ENCODE measurements at places on chromosomes 6 and 20.

GRCh38 chr6:106425382-106425781 is 64.9 kb downstream of the CRYBG1 start:
- DNase-seq, result no peak

DNA sequence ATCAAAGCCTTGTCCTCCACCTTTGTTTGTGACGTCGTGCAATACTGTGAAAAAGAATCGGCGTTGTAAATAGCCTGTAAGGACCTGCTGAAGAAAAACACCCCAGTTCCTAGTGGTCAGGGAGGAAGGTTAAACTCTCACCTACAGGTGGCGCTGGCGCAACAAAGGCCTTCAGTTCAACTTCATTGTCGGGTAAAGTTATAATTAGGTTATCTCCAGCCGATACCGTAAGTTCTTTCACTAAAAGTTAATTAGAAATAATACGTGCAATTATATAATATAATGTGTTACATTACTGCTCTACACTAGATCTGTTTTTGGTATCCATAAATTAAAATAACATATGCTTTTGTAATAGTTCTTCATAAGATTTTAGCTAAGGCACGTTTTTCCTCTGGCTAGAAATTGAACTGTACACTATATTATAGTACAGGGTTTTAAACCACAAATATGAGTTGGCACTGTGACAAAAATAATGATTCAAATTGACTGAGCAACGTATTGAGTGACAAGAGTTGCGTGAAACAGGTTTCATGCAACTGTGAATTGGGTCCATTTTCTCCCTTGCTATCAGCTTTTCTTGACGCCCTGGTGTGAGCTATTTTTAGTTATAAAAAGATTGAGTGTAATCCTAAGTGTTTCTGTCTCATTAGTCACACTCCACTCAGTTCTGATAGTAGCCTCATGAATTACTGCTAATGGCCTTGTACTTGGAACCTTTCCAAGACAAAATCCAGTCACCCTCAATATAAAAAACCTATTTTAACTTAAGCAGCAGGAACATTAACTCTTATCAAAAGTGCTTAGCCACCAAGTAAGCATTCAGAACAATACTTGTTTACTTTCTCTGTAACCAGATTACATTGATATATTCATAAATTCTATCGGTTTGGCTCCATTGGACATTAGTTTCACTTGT is 62.3 kb downstream of the KIAA0319 start:
- peak; percentile 65 for DNase-seq

- DNase-seq, result no peak
Measured at GRCh38 chr6:126718600-126719327, 378.8 kb downstream of the CENPW start.

GRCh38 chr6:27669295-27669623 is 196.4 kb upstream of the ZNF184 start:
- DNase-seq, result no peak

DNA sequence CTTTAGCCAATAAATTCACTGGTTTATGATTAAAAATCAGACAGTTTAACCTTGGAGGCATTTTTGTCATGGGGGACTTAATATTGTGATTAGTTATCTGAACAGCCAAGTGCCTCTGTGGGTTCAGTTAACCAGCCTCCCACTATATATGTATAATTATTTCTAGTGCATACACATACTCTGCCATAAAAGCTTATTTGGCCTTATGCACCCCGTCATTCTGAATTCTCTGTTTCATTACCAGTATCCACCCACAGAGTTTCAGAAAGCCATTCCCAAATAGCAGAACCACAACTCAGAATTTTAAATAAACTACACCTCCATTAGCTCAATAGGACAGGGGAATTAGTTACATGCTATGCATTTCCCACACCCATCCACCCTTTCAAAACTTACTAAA is 279.7 kb downstream of the ZFAND3 start:
- no peak for DNase-seq

- DNase-seq, result peak; percentile 93
Measured at GRCh38 chr20:59042796-59043631, 428 bp upstream of the PRELID3B start.

DNA sequence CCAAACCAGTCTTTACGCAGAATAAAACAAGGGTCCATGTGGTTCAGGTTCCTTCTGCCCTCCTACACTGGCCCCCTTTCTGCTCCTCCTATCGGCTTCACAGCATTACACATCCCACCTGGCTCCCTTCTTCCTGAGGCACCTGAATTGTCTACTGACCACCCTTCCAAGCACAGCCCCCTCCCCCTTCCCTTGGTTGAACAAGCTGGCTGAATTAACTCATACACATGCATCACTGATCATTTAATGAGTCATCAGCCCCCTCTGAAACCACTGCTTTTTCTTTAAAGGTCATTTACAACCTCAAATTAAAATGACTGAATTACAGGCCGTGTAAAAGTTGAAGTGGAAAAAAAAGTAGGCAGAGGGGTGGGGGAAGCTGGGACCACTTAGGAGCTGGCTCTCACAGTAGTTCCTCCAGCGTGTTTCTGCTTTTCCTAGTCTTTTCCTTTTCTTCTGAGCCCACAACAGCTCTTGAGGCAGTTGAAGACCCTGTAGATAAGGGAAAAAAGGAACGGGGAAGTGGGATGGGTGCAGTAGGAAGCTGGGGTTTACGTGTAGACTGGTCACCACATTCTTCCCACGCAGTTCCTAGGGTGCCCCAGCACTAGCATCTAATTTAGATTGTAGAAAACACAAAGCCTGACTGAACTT is 67.6 kb downstream of the FYN start:
- peak; percentile 63 for DNase-seq

- peak; percentile 87 for DNase-seq
Measured at GRCh38 chr20:5078399-5078958, 41.3 kb downstream of the PCNA start.

DNA sequence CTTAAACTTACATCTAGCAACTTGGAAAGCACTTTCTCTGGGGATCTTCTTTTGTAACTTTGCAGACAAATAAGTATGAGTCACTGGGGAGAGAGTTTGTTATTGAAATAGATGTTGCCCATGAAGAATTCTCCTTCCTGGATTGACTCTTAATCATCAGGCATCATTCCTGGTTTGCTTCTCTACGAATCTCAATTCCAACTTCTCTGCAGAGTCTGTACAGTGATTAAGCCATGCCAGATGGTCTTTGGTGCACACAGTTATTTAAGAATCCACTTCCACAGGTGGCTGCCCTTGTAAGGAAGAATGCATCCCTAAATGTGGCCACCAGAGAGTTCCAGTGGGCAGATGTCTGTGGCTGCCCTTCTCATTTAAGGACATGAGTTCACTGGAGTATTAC is 25.7 kb downstream of the MYCT1 start:
- no peak for DNase-seq

GRCh38 chr20:17479063-17479657 is 52.0 kb downstream of the BFSP1 start:
- no peak for DNase-seq

DNA sequence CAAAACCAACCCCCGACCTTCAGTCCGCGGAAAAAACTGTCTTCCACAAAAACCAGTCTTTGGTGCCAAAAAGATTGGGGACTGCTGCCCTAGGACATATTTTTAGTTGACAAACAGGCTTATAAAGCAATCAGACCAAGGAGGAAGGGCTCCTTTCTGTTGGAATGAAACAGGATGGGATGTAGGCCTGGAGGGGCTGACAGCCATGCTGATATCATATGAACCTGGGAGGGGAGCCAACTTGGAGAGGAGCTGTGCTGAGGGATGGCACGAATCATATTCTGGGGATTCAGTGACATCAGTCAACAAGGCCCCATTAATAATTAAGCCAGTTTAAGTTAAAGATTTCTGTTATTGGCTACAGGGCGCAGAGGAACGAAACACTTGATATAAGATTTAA is 225.4 kb upstream of the TSHZ2 start:
- DNase-seq, result no peak

DNA sequence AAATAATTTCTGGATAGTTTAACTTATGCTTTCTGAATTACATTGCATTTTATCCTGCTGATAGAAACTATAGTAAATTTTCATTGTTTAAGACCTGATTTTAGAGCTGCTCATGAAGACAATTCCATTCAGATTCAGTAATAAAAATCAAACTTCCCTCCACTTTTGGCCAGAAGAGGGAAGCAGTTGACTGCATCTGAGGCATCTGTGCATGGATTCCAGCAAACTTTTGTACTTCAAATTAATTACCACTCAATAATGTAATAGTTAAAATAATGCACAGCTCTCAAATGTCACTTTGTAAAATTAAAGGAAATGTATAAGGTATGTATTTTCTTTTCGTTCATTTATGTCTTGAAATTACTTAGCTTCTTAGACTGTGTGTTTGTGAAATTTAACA is 64.2 kb upstream of the SLC35B3 start:
- DNase-seq, result no peak

Data from stimulated activated CD4-positive, alpha-beta T cell treated with anti-CD3 and anti-CD28 coated beads, Interleukin-1b, Interleukin-23, amount 100 ng/mL, for 48 hours (primary cell).